ENCODE measurements at places on chromosomes 16 and 17.

- no peak for DNase-seq
Measured at GRCh38 chr17:9002227-9002605, 19.1 kb upstream of the NTN1 start.

- no peak for DNase-seq
Measured at GRCh38 chr17:56929362-56929969, 15.6 kb upstream of the TRIM25 start.

DNA sequence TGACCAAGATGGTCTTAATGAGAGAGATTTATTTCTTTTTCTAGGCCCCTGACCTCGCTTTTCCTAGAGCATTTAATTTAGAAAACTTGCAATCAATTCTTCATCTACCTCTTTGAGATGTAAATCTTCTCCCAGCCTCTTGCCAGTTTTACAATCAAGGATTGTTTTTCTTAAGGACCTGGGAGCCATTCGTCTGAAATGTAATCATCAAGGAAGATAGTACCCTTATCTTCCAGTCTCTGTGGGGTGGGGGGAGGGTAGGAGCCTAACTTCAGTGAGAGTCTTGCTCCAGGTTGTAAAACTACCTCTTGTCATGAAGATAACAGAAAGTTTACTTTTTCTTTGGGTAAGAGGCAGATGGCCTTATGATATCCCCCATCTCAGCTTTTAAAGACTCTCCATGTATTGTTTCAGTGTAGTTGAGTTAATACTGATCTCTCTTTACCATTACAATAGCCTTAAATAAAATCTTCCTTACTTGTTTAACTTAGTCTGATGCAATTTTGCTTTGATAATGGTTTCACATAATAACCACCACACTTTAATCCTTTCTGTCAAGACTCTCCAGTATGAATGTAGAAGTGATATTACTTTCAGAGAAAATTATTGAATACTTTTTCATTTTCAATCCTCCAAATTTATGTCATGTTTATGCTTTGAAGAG lies 110.2 kb upstream of the CPHXL start:
- no peak for DNase-seq

DNA sequence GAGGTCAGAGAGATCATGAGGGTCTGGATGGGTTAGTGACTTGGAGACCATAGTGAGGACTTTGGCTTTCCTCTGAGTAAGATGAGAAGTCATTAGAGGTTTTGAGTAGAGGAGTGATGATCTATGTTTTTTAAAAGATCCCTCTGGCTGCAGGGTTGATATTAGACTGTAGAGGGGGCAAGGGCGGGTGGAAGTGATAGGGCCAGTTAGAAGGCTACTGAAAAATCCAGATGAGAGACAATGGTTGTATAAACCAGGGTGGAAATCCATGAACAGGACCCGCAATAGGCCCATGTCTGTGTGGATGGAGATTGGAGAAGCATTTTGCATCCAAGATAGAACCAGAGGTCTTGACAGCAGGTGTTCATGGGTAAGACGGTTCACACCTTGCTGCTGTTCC lies 9.8 kb downstream of the ITGAL start:
- no peak for DNase-seq

DNA sequence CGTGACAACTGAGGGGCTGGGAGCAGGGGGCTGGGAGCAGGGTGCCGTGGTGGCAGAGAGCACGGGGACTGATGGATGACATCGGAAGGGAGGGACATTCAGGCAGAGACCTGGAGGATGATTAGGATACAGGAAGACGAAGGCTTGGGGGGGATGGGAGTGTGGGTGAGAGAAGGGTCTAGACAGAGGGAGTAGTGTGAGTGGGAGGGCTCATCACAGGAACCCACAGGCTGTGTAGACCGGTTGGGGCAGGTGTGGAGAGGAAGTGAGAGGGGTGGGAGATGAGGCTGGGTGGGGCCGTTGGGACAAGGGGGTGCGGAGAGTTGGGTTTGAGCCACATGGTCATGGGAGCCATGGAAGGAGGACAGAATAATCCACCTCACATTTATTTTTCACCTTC lies 83.8 kb downstream of the RAP1GAP2 start:
- DNase-seq = no peak
